NCI-H2029 (cell line): ENCODE measurements at places on chromosomes 11 and 22.

- peak; percentile 68 for DNase-seq
Measured at GRCh38 chr22:36417281-36417686, 29.5 kb upstream of the MYH9 start.

GRCh38 chr11:12525466-12526055, 148.2 kb downstream of the PARVA start:
- no peak for DNase-seq

DNA sequence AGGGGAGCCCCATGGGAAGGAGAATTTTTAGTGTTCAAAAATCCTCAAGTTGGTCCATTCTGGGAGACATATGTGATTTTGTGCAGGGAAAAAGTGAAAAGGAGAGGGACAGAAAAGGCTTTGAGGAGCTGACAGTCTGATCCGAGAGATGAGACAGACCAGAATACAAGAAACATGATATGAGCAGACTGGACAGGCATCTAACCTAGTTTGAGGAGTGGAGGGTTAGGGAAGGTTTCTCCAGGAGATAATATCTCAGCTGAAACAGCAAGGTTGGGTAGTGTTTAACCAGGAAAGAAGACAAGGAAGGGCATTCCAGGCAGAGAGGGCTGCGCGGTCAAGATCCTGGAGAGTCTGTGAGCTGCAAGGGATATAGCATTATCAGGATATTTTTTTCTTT, 101.4 kb upstream of the NCAM1 start:
- no peak for DNase-seq

DNA sequence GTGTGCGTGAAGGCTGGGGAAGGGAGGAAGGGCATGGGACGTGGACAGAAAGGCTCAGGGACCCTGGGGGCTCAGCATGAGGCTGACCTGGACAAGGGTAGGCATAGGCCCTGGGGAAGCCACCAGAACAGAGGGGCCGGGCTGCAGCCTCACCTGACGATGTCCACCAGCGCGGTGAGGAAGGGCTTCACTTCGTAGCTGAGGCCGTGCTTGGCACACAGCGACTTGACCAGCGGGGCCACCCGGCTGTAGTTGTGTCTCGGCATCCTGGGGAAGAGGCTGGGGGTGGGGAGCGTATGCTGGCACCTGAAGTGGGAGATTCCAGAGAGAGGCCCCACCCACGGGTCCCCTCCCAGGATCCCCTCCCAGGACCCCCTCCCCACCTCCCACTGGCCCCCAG, 15.6 kb downstream of the FADS3 start:
- no peak for DNase-seq

- DNase-seq: no peak
Measured at GRCh38 chr11:126407101-126407521, 51.6 kb downstream of the ST3GAL4 start.

DNA sequence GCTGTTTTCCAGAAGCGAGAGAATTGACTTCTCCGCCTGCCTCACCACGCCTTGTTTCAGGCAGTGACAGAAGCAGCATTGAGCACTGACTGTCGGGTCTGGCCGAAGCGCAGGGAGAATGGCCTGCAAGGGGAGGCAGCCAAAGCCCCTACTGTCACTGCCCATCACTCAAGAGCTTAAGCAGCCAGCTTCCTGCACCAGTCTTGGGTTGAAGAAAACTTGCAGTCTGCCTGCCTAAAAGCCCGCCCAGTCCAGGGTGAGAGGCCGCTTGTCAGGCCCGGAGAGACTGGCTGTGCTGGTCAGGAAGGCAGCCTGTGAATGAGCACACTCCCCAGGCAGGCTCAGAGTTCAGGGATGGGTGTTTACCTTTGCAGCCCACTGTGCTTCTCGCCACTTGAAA, 108.3 kb downstream of the PKNOX2 start:
- DNase-seq: no peak
